Activated naive CD4-positive, alpha-beta T cell (primary cell): ENCODE measurements at places on chromosomes 2 and 18.
A peak's percentile ranks its signal among the peaks of the same experiment; 100 is the strongest.

GRCh38 chr18:3245853-3246634, 1.6 kb upstream of the MYL12A start:
- peak; percentile 51 for DNase-seq

- DNase-seq = no peak
Measured at GRCh38 chr2:191178806-191179514, 28.2 kb upstream of the STAT4 start.

- DNase-seq = no peak
Measured at GRCh38 chr2:189214484-189214883, 34.9 kb upstream of the COL5A2 start.

DNA sequence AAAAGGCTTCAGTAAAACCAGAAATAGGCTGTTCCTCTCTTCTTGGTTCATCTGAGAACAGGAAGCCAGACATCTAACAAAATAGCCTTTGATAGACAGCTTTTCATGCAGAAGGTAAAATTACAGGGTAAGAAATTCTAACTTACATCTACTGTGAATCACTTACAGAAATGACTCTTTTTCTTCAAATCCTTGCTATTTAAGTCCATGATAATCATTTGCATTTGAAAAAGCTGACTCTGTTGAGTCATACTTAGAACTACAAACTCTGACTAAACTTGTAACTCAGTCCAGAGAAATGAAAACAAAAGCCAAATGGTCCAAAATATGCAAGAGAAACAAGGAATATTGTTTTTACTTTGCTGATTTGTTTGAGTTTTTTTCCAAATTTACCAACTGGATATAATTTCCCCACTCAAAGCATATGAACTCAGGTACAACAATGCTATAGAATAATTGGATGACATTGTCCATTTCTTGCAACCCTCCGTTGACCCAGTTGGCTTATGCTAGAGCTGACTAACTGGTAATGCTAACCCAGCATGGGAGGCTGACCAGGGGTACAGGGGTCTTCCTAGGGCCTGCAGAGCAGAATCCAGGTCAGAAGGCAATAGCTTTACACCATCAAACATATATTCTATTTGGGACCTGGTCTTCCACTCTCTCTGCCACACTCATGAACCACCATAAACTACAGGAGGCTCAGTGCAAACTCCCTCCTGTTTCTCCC, 18.8 kb upstream of the MREG start:
- no peak for DNase-seq

DNA sequence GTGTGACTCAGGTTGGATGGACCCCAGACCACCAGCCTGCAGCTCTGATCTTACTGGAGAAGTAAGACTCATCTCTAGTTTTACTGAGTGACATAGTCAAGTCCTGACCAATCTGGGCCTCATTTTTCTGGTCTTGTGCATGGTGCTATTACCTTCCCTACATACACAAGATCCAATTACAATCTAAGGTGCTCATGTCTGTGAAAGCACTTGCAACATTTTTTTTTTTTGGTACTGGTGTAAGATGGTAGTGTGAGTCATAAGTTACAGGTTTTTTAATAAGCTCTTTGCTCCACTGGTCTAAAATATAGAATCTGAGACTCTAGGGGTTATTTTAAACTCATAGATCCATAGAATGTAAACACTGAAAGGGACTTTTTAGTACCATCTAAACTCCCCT, 117.3 kb upstream of the EFEMP1 start:
- no peak for DNase-seq

DNA sequence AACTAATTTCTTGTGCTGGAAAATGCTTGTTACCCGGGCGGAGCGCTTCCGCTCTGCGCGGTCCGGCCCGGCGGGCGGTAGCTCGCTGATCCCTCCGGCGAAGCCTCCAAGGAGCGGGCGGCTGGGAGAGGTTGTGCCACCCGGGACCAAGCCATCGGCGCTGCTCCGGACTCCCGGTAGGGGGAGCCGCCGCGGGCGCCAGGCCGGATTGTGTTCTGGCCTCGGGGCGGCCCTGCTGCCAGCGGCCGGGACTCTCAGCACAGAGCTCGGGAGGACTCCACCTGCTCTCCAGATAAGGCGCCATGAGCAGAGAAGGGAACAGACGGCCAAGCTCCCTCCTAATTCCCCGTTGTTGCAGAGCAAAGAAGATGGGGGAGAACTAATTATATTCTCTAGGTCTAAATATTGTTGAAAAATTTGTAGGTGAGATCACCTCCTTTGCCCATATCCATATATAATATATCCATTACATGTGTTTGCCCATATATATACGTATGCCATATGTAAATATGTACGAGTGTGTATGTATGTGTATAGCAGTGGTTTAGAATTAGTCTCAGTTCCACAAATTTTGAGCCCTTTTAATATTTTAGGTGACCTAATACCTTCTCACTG, 13.8 kb upstream of the SATB2 start:
- no peak for DNase-seq

DNA sequence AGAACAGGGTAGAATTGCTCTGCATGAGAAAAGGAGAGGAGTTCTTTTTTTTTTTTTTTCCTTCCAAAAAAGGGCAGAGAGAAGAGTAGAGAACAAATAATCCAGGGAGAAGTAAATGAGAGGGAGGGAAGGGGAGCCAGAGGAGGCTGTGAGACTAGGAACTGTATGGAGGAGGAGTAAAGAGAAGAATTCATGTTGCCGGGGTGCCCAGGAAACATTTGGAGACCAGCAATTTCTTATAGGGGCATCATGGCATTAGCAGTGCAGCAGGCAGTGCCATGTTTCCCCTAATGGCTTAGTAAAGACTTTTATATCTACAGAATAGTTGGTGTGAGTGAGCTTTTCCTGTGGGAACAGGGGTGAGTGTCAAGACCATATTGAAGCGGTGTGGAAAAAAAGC, 86.4 kb upstream of the SESTD1 start:
- DNase-seq = no peak

- DNase-seq = no peak
Measured at GRCh38 chr2:103960951-103961350, 893.0 kb upstream of the POU3F3 start.

- DNase-seq = no peak
Measured at GRCh38 chr2:20523073-20523798, 76.4 kb downstream of the RHOB start.

- no peak for DNase-seq
Measured at GRCh38 chr18:74326231-74326630, 10.6 kb downstream of the C18orf63 start.

GRCh38 chr2:199216253-199216652, 241.5 kb downstream of the SATB2 start:
- DNase-seq = no peak

DNA sequence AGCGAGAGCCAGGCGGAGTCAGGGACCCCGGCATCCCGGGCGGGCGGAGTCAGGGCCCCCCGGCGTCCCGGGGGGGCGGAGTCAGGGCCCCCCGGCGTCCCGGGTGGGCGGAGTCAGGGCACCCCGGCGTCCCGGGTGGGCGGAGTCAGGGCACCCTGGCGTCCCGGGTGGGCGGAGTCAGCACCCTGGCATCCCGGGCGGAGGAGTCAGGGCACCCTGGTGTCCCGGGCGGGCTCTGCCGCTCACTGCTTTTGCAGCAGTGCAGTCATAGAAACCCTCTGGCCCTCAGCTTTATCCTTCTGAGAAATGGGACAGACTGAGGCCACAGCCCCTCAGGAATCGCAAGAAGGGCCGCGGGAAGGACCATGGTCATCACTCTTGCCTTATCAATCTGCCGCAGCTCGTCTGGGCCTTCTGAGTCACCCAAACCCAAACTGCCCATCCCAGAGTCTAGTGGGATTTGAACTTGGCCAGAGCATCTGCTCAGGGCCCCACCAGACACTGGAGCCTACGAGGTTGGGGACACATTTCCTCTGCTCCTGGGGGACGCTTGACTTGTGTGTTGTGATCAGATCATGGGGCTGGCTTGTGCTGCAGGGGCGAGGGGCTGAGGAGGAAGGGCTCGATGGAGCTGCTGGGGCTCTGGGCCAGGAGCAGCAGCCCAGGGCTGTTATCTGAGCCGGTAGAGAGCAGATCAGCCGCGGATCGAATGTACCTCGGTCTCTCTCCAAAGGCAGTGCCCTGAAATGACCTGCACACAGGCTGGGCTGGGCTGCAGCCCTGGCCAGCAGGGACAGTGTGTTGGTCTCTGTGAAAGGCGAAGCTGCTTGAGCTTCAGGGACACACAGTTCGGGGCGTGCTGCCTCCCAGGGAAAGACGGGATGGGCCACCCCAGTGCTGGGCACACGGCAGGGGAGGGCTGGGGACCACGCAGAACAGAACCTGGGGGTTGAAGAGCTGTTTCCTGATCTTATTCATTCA, 290.1 kb upstream of the HDAC4 start:
- no peak for DNase-seq

GRCh38 chr18:79217979-79218604, 148.9 kb downstream of the ATP9B start:
- no peak for DNase-seq

DNA sequence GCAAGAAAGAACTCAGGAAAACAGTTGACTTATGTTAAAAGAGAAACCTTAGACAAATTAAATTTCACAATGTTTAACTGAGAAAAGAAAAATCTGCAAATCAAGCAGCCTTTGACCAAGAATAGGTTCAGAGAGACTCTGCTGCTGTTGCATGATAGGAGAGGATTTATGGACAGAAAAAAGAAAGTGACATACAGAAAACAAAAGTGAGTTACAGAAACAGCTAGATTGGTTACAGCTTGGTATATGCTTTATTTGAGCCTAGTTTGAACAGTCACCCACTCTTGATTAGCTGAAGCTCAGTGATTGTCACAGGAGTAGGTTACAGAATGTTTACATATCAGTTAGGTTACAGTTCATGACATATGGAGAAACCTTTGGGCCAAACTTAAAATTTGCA, 258.2 kb upstream of the SPOPL start:
- no peak for DNase-seq

DNA sequence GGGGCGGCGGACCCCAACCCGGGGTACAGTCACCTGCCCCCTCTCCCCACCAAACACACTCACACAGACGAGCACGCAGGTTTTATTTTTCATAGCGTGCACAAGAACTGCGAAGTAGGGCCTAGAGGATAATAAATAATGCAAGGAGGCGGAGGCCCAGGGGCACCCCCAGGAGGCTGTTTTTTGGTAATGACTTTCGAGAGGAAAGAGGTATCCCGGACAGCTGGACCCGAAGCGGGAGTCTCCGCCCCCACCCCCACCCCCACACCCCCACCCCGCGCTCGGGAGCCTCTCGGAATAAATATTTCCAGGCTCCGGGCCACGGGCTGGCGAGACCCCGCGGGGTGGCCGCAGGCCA, 3.4 kb downstream of the CYP26B1 start:
- DNase-seq = no peak

DNA sequence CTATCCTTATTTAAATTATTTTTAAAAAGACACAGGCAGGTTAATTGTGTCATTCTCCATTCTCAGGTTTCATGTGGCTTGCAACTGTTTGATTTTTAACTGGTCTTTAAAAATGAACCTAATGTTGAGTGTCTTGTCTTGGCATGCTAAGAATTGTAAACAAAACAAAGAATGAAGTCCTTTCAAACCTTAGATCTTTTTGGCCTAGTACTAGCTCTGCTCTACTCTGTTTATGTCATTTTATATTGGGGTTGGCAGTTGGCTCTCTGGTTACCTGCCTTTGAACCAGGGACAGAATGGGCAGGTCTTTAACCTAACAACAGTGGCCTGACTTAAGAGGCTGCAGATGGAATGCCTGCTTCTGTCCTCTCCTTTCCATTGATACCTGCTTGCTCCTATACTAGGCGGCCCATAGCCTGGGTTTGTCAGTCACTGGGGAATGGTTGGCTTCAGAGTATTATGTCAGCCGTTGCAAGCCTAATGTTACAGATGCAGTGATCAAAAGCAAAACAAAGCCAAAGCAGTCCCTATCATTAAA, 85.5 kb downstream of the MTA3 start:
- DNase-seq = no peak

GRCh38 chr2:84393829-84394228, 65.3 kb downstream of the SUCLG1 start:
- no peak for DNase-seq

- no peak for DNase-seq
Measured at GRCh38 chr18:63850020-63850419, 37.5 kb upstream of the SERPINB2 start.

DNA sequence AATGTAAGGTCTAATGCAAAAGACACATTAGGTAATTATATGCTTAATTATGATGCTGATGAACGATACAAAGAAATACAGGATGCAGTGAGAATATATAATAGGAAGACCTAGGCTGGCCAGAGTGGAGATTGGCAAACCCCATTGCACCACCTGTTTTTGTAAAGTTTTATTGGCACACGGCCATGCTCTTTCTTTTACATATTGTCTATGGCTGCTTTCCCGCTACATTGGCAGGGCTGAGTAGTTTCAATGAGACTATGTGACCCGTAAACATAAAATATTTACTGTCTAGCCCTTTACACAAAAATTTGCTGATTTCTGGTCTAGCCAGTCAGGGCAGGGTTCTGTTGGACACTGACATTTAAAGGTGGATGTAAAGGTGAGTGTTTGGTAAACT, 5.4 kb downstream of the SEC11C start:
- no peak for DNase-seq

GRCh38 chr18:13597068-13597467, 129.3 kb downstream of the FAM210A start:
- DNase-seq = no peak

- DNase-seq = no peak
Measured at GRCh38 chr18:75213611-75214331, 3.2 kb downstream of the TSHZ1 start.

DNA sequence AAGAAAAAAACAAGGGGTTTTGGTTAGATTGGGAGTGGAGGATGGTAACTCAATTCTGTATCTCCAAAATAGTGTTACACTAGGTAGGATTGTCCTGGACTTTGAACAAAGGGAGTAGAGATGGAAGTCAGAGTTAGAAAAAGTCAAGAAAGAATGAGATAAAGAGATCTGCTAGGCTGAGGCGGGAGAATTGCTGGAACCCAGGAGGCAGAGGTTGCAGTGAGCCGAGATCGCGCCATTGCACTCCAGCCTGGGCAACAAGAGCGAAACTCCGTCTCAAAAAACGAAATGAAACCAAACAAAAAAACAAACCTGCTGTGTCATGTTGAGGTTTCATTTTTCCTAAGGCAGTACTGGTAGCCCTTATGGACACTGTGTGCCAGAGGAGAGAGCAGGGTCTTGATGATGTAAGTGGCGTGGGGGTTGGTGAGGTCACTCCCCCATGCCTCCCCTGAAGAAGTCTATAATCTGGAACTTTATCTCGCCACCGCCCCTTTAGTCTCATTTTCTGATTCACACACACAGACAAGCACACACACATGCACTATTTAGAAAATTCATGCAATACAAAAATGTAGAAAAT, 10.5 kb downstream of the DRC1 start:
- DNase-seq = no peak

GRCh38 chr2:160252278-160252887, 52.3 kb upstream of the ITGB6 start:
- DNase-seq = no peak

DNA sequence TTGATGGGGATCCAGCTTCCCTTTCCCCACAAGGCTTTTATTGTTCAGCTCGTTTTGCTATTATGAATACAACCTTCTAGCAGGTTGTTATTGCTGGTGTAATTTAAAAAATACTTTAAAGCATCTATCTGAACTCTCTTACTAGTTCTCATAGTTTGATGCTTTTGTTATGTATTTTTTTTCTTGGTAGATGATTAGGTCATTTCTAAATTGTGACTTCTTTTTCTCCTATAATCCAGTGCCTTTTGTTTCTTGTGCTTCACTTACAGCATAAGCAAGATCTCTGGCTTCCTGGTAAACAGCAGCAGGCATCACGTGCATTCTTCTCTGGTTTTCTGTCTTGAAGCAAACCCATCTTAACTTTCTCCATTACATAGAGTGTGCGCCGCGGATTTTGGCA, 96.1 kb downstream of the FAM168B start:
- DNase-seq = no peak
